ENCODE measurements at places on chromosomes 16 and 17.

DNA sequence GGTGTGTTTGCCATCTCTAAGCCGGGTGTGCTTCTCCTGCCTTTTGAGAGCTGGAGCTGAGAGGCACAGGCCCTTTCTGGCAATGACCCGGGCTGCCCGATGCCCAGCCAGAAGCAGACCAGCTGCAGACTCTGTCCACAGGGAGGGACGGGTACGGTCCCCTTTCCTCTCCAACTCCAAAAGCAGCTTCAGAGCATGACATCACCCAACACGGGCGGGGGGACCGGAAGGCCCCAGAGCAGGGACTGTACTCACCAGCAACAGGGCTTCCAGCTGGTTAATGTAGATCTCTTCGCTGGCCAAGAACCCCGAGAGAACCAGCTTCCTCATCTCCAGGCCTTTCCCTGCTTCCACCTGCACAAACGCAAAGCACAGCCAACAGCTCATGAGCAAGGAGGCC, 79.4 kb downstream of the ABR start:
- no peak for DNase-seq

DNA sequence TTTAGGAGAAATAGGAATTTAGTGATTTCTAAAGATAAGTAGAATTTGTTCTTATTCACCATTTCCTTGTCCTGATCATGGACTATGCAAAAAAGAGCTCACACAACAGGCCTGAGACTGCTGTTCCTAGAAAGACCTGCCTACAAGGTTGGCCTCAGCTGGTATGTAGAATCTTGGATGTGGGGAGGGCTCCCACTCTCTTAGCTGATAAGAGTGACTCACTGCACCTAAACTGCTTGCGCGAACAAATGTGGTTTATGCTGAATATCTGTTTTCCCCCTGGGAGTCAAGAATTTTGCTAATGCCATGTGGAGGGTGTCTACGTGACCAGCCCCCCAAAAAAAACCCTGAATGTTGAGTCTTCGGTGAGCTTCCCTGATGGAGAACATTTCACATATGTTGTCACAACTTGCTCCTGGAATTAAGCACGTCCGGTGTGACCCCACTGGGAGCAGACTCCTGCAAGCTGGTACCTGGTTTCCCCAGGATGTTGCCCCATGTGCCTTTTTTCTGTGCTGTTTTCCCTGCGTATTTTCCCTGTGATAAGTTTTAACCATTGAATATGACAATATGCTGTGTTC, 68.8 kb upstream of the HSBP1 start:
- DNase-seq: no peak

DNA sequence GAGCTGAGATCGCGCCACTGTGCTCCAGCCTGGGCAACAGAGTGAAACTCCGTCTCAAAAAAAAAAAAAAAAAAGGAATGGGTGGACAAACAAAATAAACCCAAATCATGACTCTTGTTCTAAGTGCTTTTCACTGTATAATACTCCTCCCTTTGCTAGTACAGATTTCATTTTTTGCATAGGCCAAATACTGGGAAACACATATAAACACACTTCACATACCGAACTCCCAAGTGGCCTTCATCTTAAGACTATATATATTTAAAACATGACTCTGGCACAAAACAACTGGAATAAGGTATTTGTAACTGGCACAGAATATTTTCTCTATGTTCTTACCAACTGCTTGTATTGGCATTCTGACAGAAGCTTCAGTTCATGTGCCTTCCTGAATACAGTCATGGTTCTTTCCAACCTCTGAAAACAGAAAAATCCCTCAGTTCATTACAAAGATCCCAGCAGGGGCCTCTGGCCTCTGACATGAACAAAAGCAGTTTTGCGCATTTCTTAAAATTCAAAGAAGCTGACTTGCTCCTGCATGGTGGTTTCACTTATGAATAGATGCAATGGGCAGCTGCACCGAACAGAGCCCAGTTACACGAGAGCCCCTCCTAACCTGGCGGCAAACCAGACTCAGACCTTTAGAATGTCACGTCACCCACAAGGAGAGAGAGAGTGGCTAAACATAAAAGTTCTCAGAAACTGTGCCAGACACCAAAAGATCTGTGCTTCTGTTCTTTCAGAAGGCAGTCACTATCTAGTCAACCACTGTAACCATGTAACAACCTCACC, 19.1 kb upstream of the COPRS start:
- no peak for DNase-seq

DNA sequence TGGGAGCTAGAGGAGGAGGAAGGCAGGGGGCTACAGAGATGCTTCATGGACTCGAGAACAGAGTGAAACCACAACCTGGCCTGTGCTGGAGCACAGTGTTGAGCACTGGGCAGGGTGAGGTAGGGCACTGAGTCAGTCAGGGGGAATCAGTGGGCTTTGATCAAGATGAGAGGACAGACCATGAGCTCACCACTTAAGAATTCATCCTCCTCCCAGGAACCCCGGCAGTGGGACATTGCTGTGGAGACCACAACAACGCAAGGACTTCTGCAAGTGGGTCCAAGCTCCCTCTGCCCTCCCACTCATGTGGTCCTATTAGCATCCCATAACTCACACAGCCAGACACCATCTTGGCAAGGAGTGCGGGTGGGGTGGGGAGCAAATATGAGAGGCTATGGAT, 1.7 kb upstream of the CES5A start:
- no peak for DNase-seq

DNA sequence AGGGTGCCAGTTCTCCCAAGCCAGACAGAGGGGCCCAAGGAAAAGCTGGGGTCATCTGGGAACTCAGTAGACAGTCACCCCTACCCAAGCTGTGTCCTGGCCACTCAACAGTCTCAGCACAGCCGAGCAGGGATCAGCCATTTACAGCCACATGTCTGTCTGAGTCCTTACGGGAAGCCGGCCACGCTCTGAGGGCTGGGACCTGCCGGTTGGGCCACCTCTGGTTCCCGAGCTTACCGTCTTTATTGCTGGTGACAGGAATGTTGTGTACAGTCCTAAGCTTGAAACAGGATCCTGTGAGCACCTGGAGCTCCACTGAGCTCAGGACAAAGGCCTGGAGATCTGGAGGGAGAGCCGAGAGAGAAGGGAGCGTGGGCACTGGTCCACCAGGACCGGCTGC, 59.8 kb downstream of the TIMM22 start:
- no peak for DNase-seq

Data from T1000 (cell line).